NCI-H774 (cell line): ENCODE measurements at places on chromosomes 2 and 18.

DNA sequence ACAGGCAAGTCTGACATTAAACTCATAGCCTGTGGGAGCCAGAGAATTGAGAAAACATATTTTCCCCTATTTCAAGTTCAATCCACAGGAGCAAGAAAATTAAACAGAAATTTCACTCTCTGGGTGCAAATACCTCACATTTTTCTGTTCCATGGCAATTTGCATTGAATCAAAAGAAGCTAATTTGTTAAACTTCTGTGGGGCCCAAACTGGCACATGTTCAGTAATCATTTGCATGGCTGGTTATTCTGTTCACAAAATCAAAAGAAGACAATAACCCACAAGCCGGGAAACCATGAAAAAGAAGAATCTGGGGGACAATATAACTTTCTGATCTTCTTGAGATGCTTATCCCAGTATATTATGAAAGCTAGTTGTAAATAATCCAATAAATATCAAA, 363.1 kb downstream of the LRP1B start:
- no peak for DNase-seq

DNA sequence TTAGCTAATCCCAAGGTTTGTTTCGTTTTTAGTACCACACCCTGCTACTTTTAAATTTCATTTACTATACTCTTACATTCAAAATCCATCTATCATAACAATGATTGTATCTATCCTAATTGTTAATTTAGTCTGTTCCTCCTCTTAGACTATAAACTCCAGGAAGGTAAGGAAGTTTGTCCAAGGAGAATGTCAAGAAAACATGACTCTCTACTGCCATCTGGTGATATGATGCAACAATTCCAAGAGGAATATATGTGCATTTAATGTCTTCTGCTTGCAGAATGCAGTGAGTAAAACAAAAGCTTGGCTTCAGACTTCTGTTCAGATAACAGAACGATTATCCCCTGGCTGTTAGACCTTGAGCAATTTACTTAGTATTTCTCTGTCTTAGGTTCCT, 1267.1 kb downstream of the LRP1B start:
- peak; percentile 9 for DNase-seq

GRCh38 chr2:70936979-70937811, 1.5 kb downstream of the ATP6V1B1 start:
- no peak for DNase-seq

- DNase-seq = no peak
Observed at GRCh38 chr2:196208915-196209314, 37.5 kb upstream of the STK17B start.

DNA sequence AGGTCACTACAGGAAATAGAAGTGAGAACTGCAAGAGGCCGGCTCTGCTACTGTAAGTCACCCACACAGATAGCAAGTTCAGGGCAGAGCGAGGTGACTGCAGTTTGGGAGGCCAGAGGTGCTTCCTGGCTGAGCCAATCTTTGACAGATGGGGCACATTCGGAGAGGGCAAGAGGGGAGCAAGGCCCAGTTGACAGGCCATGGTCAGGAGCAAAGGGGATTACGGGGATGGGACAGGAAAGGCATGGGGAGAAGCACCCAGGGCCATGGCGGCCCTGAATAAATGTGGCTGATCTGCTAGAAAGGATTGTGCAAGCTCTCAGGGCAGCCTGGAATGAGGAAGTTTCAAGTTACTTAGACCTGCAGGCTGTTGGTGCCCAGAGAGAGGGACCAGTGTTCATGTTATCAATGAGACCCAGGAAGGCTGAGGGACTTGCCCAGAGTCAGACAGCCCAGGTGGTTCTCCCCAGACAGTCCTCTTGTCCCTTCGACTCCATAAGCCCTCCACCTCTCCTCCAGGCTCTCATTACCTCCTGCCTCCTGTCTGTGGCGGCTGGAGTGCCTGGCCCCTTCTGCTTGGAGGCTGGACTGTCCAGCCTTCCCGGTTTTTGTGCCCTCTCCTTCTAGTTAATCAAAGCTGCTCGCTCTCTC, 123.3 kb downstream of the CTIF start:
- no peak for DNase-seq
